ENCODE measurements at places on chromosomes 2 and 18.

GRCh38 chr2:48397281-48397680, 132.7 kb upstream of the STON1 start:
- no peak for DNase-seq

GRCh38 chr2:234592541-234592940, 95.7 kb upstream of the ARL4C start:
- no peak for DNase-seq

GRCh38 chr2:134460583-134460998, 206.7 kb downstream of the MGAT5 start:
- peak; percentile 59 for DNase-seq

DNA sequence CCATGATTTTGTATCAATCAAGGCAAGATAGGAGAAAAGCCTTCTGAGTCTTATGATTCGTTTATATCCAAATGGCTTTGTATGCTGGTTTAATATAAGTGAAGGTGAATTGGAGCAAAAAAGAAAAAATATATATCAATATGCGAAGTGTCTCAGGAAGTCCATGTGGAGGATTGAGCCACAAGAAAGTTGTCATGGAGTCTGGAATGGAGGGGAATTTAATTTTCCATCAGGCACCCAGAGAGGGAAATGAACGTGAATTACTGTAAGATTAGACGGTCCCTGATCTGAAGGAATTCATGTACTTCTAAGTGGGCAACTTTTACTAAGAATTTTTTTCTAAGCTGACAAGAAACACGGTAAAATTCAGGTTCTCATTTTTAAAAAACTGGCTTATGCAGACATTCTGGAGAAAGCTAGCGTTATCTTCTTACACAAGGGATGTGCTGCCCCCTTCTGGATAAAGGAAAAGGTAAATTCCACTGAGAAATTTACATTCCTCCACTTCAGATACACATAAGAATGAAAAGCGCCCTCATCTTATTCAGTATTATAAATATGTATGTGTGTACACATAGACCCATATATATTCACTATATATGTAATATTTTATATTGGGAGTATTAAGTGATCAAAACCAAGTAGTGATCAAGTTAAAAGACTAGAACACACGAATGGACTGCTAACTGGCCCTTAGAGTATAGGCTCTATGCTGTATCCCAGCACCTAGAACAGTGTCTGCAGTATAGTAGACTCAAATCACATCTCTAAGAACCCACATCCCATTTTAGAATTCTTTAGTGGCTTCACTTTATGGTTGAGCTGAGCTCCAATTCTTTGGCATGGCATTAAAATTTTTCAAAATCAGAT, 289.0 kb upstream of the TFPI start:
- DNase-seq = peak; percentile 70

- peak; percentile 1 for DNase-seq
Measured at GRCh38 chr2:62933398-62933917, 117.2 kb upstream of the OTX1 start.

GRCh38 chr2:137123226-137123625, 357.9 kb downstream of the THSD7B start:
- no peak for DNase-seq

- DNase-seq = no peak
Measured at GRCh38 chr2:158573739-158574138, 117.0 kb downstream of the PKP4 start.

DNA sequence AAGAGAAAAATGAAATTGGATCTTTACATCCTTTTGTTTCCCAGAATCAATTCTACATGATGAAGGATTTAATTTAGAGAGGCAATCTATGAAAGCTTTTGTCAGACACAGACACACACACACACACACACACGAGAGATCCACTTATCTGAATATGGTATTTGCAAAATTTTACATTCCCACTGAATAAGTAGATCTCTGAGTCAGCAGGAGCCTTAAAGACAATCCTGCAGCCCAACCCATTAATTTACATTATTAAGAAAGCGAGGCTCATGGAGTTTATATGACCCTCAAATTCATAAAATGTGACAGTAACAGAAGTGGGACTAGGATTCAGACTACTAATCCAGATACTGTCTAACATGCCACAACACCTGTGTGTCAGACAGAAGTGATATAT, 404.4 kb downstream of the NRXN1 start:
- DNase-seq = no peak

DNA sequence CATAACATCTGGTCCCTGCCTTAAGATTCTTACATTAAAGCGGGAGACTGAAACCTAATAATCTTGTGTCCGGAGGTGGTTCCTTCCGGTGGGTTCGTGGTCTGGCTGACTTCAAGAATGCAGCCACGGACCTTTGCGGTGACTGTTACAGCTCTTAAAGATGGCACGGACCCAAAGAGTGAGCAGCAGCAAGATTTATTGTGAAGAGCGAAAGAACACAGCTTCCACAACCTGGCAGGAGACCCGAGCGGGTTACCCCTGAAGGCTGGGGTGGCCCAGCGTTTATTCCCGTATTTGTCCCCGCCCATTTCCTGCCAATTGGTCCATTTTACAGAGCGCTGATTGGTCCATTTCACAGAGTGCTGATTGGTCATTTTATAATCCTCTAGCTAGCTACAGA, 122.3 kb upstream of the SIX2 start:
- DNase-seq = no peak

DNA sequence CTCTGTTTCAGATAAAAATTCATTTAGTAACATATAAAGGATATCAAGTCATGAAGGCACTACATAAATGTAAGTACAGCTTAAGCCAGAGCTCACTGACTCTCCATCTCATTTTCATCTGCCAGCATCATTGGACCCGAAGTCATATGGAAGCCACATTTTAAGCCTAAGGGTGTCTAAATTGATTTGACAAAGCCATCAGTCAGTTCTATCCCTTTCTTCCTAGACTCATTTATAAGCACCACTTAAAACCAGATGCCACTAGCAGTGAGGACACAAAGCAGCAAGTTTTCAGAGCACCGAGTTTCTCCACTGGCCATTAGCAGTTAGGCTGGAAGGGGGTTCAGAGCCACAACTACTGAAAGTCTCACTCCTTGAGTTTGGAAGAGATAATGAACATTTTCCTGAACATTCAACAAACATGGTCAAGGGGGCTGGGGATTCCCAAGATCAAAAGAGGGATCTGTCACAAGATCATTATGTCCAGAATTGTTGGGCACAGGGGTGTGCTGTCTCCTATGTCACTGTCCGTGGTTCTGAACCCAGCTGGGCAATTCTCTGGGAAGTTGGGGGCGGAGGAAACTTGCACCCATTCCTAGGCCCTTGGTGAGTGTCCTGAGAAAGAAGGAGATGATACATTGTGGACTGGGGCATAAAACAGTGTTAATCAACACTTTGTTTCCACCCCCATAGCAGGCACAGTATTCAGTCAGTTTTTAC, 158.5 kb upstream of the LMAN1 start:
- DNase-seq = no peak

DNA sequence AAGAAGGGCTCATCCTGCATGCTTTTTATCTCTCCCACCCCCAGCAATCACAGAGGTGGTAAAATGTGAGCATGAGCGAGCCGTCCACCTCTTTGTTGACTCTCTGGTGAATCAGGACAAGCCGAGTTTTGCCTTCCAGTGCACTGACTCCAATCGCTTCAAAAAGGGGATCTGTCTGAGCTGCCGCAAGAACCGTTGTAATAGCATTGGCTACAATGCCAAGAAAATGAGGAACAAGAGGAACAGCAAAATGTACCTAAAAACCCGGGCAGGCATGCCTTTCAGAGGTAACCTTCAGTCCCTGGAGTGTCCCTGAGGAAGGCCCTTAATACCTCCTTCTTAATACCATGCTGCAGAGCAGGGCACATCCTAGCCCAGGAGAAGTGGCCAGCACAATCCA, 19.5 kb downstream of the LIPG start:
- no peak for DNase-seq

DNA sequence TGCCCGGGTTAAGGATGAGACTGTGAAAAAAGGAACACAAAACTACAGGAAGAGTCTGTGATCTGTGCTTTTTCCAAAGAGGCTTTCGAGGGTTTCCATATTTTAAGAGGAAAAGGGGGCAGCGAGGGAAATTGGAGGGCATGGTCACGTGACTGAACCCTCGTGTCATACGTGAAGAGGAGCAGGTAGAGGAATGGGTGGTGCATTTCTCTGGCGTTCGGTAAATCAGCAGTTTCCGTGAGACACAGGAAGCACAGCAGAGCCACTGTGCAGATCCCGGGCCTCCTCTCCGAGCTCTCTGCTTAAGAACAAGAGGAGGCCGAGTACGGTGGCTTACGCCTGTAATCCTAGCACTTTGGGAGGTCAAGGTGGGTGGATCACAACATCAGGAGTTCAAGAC, 219.7 kb downstream of the NDUFA10 start:
- no peak for DNase-seq

GRCh38 chr2:71938108-71938507, 209.6 kb downstream of the CYP26B1 start:
- no peak for DNase-seq

DNA sequence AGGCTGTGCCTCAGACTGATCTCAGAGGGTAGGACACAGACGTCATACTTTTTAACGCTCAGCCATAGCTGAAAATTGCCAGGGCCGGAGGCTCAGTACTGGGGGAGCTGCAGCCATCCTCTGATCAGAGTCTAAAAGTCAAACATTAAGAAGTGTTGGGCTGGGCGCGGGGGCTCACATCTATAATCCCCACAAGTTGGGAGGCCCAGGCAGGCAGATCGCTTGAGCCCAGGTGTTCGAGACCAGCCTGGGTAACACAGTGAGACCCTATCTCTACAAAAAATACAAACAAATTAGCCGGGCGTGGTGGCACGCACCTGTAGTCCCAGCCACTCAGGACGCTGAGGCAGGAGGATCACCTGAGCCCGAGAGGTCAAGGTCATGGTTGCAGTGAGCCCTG, 48.8 kb downstream of the FAM178B start:
- DNase-seq = no peak

DNA sequence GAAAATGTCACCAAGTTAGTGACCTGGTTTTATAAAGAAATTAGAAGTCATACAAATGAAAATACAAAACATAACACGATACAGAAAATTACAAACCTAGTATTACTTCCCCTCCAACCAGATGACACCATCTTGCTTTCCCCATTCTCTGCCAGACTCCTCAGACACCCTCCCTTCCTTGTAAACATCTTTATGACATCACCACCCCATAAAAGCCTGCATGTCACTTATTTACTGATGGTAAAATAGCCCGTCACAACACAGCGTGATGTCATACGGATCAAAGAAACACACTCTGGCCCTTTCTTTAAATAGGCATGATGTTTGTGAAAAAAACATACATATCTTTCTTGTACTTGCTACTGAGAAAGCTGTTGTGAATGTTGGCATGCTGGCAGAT, 254.8 kb upstream of the SOX11 start:
- DNase-seq = no peak

DNA sequence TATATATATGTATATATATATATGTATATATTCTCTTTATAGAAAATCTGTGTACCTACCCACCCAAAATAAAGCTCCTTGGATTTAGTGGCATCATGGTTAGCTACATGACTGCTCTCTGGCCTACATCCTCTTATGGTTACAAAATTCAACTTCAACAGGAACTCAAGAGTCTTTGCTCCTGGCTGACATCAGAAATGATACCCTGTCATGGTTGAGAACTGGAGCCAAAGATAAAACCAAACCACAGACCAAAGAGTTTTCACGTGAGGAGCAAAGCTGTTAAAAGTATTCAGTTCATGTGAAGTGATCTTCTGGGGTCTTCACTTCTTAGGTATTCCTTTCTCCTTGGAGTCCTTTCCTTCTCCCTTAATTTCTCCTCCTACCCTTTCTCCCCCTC, 476.3 kb downstream of the SOX11 start:
- DNase-seq = no peak

GRCh38 chr2:232363784-232364615, 14.6 kb upstream of the ALPP start:
- DNase-seq = no peak

- DNase-seq = no peak
Measured at GRCh38 chr2:178927173-178927572, 120.0 kb upstream of the TTN start.

DNA sequence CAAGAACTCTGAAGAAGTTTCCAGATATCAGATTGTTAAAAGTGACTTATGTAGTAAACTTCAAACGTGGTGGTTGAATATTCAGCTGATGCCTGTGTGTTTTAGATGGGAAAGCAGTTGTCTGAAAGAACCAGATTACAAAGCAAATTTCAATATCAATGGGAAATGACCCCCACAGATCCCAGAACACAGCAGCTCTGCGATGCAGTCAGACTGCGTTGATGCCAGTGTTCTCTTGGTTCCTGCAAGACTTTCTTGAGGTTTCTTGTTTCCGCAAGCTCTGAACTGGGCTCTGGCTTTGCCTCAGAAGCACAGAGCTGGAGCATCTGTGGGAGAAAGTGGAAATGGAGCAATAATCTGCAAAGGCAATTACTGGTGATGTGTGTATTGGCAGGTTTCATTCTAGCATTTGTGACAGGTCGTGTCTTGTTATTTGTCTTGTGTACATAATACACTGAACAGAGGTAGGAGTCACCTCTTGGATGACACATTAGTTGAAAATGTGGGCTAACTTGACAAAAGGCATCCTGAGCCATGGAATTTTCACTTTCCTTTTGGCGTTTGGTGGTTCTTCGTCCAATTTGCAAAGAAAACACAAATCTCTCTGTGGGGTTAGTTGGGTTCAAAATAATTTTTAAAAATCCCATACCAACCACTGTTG, 10.8 kb upstream of the LYPD6B start:
- no peak for DNase-seq

DNA sequence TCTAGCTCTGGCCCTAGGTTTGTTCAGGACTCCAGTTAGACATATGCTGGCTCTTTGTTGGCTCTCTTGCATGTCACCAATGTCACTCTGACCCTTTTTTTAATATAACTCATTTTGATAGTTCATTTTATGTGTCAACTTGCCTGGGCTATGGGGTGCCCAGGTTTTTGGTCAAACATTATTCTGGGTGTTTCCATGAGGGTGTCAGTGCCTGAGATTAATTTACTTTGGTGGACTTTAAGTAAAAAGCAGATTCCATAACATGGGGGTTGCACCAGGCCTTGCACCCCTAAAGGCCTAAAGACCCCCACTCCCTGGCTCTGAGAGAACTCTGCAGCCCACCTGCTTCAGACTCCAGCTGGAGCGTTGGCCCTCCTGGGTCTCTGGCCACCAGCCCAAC, 48.1 kb upstream of the SNTG2 start:
- DNase-seq = no peak

DNA sequence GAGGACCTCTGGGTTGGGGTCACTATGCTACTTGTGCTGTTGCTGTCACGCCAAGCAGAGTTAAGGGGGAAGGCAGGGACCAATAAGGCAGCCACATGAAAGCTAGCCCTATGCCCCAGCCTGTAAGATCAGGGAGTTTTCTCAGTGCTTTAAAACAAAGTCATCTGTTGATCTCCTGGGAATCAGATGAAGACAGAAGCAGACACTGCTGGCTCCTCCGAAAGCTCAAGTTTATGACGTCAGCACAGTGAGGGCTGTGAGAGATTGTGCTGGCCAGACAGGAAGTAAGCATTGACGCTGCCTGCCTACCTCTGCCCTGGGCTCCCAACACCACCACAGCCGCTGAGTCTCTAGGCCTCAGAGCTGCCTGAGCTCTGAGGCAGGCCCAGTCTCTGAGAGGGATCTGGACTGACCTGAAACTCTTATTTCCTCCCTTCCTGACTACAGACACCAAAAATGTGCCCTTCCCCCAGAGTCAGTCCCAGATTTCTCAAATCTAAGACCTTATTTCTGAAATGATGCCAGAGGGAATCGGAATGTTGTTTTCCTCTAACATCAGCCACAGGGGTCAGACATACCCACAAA, 118.1 kb upstream of the EPAS1 start:
- DNase-seq = no peak

All from NCI-H446 (cell line).